ENCODE measurements at places on chromosomes 5 and 9.

- DNase-seq: no peak
Observed at GRCh38 chr5:174376726-174377373, 331.3 kb downstream of the NSG2 start.

GRCh38 chr5:140219068-140219991 is 44.3 kb downstream of the CYSTM1 start:
- no peak for DNase-seq

DNA sequence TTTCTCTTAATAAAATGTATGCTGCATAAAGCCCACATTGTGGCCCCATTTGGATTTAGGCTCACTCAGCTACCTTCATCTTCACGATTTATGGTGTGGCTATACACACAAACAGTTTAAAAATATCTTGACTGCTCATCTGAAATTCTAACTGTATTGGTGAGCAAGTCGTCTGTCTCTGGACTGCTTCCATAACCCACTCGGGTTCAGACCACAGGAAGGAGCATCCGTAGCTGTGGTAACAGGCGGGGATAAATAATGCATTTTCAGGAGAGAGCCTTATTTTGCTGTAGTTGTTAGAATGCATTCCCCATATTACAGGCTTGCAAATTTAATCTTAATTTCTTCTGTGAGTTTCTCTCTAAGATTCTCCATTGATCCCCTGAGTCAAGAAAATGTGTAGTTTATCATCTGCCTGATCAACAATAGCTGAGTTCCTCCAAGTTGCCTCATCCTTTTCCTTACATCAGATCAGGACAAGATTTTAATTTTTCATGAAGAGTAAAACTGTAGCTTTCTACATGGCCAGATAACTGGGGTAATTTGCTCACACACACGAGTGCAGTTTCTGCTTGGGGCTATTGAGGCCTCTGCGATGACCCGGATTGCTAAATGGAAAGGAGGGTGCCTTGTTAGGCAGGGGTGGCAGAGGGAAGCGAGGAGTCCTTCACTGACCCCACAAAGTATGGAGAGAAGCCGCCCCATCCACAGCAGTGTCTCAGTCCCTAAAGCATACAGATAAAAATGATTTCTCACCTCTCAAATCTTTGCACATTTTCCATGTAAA is 133.9 kb downstream of the FSTL4 start:
- DNase-seq: no peak

DNA sequence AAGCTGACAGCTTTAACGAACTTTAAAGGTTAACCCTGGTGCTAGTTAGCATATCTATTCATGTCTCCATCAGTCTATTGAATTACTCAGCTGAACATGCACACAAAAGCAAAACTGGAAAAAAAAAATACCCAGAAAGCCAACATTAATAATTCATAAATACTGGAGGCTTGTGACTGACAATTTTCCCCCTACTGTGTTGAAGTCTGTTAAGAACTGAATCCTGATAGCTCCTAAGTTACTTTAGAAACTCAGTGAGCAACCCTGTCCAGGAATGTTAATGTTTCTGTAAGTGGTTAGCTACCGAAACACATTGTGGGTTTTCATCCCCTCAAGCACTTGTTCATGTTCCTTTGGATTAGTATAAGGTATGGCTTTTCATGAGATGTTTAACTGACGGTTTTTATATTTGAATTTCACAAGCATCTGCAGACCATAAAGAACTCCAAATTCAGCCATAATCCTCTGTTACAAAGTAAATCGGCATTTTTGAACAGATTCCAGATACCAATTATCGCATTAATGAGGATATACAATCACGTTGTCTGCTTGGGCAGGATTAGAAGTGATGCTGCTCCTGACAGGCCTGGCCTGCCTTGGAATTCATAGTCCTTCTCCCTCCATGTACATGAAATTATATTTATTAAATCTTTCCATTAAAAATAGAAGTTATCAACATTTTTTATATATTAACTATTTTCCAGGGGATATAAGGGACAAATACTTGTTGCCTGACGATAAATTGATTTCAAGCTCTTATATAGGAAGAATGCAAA is 331.2 kb downstream of the TLE4 start:
- no peak for DNase-seq

DNA sequence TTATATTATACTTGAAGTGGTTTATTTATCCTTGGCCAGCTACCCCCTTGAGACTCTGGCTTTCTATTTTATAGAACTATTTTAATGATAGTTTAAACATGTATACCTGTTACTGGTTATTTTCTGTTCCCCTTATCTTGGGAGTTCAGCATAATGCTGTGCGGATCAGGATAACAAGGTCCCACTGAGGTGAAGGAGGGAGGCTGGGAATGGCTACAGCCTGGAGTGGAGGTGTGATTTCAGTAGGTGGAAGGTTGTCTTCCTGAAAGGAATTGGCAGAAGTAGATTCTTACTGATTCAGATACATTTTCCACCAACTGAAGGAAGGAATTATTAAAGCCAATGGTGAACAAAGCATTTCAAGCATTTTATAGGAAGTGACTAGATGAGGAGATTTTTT is 38.9 kb downstream of the PAM start:
- DNase-seq: no peak
